ENCODE measurements at places on chromosomes 7 and 10.

DNA sequence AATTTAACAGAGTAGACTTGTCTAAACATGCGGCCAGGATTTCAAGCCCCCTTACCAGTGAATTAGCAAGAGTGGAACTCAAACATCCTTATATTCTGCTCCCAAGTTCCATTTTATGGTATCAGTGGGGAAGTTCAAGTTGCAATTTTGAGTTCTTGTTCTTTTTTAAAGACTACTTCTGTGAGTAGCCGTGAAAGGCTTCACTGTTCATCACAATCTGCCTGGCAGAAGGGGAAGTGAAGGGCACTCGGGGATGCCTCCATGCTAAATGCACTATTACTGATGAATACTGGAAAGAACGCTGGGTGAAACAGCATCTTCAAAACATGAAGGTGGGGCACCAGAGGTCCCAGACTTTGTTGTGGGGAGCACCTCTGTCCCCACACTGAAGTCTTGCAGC, 22.4 kb upstream of the FGL2 start:
- no peak for DNase-seq

DNA sequence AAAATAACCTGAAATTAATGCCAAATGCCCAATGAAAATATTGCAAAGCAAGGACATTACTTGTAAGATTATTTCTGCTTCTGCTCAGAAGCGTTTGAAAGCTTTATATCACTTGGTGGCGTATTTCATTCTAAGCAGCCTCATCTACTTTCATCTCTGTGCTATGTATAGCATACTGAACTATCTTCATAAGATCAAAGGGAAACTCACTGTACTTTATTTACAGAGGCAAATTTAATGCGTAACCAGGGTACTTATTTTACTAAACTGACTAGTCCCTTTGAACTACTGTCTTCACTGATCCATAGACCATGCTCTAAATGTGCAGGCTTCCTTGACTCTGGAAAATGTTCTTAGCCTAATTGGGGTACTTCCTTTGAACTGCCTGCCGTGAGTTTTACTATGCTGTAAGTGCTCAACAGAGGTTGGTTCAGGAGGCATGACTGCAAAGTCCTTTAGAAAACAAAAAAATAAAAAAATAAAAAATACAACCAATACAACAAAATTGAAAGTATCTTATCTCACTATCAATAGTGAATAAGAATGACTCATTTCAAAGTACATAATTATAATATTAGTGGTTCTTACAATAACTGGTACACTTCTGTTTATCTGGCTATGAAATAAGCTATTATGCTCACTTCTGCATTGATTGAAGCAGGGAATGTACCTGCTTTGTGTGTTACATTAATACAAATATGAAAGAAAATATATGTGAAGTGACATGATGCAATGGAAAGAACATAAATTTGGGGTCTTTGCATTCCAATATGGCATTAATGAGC, 41.0 kb upstream of the TSPAN12 start:
- DNase-seq = no peak

DNA sequence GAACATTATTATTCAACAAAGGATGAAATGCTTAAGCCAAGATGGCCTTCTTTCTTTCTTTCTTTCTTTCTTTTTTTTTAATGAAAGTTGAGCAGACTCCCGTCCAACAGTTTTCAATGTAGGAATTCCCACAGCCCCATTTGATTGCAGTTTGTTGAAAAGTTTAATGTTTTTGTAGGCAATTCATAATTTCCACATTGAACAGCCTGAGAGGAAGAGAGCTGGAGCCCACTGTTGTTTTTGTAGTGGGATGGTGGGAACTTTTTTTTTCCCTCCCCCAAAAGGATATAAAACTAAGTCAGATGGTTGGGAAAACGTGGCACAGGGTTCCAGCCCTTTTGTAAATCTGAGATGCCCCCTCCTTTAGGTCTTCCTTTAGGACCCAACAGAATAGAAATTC, 86.6 kb downstream of the TCF7L2 start:
- no peak for DNase-seq

DNA sequence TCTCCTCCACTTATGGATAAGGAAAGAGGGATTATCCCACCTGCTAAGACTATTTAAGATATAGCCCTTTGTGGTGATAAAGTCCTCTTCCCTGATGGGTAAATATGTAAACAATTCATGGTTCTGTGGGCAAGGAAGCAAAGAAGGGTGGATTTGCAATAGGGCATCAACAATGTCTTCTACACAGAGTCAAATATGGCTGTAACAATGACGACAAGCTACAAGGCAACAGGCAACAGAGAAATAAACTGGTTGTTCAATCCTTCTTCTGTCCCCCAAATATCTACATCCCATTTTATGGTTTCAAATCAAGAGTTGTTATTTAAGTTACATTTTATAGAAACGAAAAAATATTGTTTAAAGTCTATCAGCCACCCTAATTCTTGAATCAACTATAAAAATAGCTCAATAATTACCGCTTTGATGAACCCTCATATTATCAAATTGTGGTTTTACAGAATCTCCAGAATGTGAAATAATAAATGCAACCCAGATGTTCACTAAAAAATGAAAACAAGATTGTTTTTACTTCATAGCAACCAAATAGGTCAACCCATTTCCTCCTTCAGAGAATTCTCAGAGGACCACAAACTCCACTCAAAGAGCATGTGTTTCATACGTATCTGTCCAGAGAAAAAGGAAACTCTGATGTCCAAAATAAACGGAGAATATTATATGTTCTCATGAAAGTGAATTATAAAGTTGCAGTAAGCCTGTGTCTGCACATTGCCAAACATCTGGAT, 13.8 kb downstream of the CYTH3 start:
- no peak for DNase-seq
